ENCODE measurements at places on chromosomes 2 and 18.

DNA sequence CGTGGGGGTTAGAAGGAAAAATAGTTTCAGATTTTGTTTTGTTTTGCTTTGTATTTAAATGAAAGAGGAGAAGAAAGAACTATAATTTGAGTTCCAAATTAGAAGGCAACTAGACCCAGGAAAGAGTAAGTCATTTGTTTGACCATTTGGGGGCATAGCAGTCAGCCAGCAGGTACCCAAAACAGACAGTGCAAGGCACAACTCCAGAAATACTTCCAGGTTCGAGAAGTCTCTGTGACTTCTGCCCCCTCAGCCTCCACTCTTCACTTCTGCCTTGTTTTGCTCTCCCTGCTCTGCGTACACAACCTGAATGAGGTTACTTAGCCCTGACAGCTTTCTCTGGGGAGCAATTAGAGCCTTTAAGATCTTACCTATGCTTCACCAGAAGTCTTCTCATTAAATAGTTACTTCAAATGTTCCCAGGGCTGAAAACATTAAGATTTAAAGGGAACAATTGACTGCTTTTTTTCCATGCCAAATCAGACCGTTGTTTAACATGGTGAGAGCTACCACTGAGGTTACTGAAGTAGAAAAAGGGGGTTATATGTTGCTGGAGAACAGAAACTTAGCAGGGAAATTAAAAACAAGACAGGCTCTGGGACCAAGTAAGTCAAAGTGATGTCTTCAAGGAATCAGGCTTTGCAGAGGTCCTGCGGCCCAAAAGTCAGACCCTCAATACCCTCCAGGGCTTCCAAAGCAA is 216.9 kb downstream of the BCL11A start:
- no peak for DNase-seq

DNA sequence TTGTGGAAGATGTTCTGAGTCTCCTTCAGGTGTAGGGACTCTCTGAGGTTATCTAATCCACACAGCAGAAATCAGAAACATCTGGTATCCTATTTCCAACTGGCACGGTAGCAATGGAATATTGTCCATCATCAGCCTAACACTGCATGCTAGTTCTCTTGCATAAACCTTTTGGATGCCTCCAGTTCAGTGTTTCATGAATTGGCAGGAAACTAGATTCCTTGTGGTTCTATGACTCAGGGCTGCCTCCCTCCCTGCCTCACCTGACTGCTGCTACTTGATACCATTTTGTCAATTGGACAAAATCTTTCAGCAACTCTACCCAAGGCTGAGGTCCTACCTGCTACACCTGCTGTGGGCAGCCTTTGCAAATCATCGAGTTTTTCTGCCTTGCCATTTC is 130.9 kb downstream of the TPGS2 start:
- no peak for DNase-seq

GRCh38 chr2:28835781-28836180 is 25.1 kb downstream of the SPDYA start:
- DNase-seq = no peak

DNA sequence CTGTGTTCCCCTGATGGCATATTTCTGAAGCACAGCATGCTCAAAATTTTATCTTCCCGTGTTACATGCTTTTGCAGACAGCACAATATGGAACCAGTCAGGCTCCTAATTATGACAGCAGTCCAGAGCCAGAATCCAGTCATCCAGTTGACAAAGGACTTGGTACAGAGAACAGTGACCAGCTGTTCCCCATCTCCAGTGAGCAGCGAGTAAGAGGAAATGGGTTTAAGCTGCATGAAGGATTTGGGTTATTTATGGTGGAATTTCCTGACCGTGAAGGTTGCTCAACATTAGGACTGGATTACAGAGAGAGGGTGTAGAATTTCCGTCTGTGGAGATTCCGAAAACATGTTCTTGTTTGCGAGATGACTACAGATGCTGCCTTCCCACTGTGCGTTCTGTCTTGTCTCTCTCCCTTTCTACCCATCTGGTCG is 24.4 kb downstream of the SGPP2 start:
- peak; percentile 95 for DNase-seq

DNA sequence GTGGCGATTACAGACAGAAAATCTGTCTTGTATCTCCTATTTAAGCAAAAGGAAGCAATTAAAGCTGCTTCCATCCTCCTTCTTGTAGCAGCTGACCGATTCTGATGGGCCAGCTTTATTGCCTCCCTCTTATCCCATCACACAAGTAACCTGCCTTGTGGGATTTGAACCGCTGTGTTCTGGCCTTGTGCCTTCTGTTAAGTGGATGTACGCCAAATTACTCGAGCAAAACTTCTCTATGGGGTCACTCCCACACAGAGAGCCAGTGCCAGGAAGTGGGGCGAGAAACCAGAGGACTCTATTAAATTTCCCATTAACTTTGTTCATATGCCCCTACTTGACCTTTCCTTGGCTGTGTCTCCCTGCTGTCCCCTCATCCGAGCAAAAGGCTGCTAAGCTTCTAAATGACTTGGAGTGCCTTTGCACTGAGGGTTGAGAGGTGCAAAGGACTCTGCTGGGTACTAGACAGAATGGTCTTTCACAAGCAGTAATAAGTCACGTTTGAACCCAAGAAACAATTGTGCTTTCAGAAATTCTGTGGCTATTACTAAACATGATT is 672.5 kb downstream of the MBD2 start:
- DNase-seq = no peak

- DNase-seq = no peak
These were observed 177.7 kb downstream of the MREG start for GRCh38 chr2:215835657-215836056.

DNA sequence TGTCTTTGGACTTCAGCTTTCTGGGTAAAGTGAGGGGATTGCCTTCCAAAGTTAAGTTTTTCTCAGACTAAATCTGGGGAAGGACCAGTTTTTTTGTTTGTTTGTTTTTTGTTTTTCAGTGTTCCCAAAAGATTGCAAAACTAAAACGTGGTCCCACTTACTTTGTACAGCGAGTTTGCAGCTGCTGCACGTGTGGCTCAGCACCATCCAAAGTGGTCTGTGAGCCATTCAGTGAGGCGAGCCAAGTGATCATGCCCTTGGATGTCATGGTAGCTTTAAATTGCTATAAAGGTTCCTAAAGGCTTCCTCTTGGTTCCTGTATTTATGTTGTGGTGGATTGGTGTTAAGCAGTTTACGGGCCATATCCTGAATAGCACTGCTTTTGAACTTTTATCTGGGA is 23.0 kb downstream of the TET3 start:
- no peak for DNase-seq

- no peak for DNase-seq
These were observed 52.3 kb upstream of the COL5A2 start for GRCh38 chr2:189231719-189232323.

DNA sequence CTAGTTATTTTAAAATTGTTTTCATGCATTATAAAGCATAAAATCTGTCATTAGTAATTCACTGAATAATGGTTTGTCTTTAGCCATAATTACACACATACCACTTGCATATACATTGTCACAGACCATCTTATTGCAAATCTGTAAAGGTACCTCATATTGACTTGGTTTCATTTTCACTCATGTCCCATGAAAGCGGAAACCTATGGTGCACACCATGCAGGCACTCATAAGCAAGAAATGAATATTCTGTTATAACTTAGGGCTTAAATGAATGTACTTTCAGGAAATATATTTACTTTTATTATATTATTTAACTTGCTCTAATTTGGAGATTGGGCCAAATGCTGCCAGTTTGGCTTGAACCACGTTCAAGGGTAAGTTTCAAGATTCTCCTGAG is 29.2 kb upstream of the STK17B start:
- DNase-seq = no peak

GRCh38 chr18:12441475-12442034 is 33.8 kb downstream of the PRELID3A start:
- no peak for DNase-seq

GRCh38 chr18:63322908-63323634 is 3.5 kb upstream of the BCL2 start:
- peak; percentile 76 for DNase-seq

GRCh38 chr18:58438161-58438957 is 190.5 kb downstream of the ALPK2 start:
- DNase-seq = peak; percentile 14

- no peak for DNase-seq
These were observed 21.7 kb upstream of the PHLPP1 start for GRCh38 chr18:62693659-62694058.

- DNase-seq = no peak
These were observed 68.4 kb downstream of the KIAA2012 start for GRCh38 chr2:202141329-202141947.

DNA sequence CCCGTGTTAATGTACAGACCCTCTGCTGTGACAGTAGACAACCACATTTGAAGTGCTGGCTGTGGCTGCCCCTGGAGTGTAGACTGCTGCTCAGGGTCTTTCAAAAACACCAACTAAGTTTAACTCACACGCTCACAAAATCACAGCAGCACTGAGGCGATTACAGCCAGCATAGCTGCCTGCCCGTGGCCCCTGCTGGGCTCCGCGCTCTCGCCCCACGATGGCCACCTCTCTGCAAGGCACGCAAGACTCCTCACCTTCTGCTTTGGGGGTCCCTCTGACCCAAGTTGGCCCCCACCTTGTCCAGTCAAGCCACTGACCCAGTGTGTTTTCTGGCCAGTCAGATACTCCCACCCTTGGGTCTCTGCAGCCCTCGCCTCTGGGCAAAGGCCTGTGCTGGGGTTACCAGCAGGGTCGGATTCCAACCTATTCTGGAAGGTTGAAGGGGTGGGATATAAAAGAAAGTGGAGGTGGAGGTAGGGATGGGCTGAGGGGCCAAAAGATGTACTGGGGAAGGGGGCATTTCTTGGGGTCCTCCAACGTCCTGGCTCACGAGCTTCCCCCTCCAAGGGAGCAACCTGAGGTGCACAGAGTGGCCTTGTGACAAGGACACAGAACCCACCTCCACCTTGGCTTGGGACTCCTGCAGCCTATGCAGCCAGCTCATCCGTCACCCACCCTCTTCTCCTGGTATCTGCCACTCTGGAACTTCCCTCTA is 2.9 kb upstream of the B3GNT7 start:
- DNase-seq = no peak

- no peak for DNase-seq
These were observed 1255.7 kb upstream of the ZEB2 start for GRCh38 chr2:145775591-145775990.

DNA sequence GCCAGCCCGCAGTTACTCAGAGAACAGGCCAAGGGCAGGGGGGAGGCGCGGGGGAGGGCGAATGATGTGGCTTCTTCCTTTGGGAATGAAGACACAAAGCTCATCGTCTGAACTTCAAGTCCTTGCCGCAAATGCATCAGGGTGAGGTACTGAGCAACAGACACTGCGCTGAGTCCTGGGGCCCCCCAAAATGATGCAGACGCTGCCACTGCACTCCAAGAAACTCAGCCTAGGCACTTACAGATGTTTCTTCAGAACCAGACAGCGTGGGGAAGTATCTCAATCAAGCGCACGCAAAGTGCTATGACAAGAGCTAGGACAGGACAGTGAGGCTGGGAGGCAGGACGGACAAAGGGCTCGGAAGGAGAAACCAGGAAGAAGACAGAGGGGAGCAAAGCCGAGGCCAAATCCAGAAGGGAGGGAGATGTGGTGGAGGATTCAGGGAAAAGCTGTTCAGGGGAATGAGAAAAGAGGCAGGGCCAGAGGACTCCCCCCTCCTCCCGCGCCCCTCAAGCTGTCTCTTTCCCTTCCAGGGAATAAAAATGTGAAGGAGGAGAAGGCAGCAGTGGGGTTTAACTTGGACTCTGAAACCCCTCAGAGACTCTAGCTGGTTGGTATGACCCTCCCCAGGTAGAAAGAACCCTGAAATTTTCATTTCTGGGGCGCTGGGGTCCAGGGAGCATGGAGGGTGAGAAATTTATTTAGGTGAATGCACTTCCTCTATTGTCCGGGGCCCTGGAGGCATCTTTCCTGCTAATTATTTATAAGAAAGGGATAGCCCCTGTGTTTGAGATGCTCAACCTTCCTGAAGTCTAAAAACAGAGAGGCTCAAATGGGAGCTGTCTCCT is 34.9 kb downstream of the CIB4 start:
- DNase-seq = no peak

DNA sequence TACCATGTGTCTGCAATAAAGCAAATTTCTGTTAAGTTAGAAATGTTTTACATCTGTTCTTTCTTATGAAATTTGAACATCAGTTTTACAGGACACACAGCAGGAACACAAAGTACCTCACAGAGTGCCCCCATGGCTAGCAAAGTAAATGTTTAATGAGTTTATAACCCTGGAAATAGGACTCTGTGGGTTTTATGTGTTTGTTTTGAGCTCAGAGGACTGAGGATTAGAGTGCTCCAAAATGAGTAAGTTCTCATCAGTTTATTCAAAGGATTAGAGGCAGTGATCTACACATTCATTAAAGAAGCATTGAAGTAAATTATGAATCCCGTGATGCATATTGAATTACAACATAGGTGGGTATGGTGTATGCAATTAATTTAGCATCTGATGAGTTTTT is 281.8 kb downstream of the GULP1 start:
- DNase-seq = no peak

GRCh38 chr18:48902023-48902855 is 48.5 kb downstream of the SMAD7 start:
- peak; percentile 60 for DNase-seq

- DNase-seq = no peak
These were observed 56.8 kb upstream of the MSH2 start for GRCh38 chr2:47346107-47346506.

All from inflammatory macrophage treated with lipopolysaccharide for 4 hours (primary cell).